Vagina (tissue), 2 donors: ENCODE measurements at places on chromosomes 1 and 21.
A peak's percentile ranks its signal among the peaks of the same experiment; 100 is the strongest.

- DNase-seq: no peak
Measured at GRCh38 chr1:87464022-87464490, 135.4 kb downstream of the LMO4 start.

GRCh38 chr1:5640845-5641244 lies 351.4 kb downstream of the NPHP4 start:
- no peak for DNase-seq

GRCh38 chr1:163928651-163929050 lies 606.9 kb downstream of the NUF2 start:
- DNase-seq: no peak

GRCh38 chr1:231985296-231986023 lies 358.9 kb downstream of the DISC1 start:
- no peak for DNase-seq

DNA sequence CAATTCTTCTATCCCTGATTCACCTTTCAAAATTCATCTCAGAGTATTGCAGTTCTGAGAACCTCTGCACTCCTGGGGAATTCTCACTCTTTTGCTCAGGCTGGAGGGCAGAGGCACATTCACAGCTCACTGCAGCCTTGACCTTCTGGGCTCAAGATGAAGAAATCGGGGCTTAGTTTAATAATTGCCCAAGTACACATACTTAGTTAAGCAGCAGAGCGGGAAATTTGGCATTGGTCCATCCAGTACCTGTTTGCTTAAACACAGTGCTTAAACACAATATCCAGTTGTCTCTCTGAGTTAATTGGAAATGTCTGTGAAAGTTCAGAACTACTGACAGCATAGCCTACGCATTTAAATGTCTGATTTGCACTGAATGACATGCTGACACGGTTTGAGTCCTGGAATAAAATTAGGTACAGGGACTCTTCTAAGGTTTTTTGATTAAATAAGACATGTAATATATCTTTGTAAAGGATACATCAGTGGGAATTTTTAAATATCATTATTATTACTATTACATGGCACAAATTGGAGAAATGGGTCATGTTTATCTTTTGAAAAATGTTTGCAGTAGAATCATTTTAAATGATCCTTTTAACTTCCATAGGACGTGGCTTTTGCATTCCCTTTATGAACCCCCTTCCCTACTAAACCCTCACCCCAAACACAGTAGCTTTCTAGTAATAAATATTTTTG lies 337.4 kb downstream of the SRGAP2C start:
- no peak for DNase-seq

DNA sequence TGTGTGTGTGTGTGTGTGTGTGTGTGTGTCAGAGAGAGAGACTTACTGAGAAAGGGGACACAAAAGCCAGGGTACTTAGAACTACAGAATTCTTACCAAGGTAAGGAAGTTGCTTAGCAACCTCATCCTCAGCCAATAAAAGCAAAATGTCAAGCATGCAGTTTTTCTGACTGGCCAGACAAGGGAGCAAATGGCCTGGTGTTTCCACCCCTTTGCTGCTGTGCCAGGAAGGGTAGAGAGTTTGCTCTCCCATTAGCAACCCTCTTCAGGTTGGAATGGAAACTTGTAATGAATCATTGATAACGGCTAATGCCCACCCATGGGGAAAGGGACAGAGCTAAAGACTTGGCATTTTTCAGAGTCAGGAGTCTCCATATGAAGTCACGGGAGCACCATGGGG lies 10.6 kb downstream of the RXRG start:
- DNase-seq: peak; percentile 20

DNA sequence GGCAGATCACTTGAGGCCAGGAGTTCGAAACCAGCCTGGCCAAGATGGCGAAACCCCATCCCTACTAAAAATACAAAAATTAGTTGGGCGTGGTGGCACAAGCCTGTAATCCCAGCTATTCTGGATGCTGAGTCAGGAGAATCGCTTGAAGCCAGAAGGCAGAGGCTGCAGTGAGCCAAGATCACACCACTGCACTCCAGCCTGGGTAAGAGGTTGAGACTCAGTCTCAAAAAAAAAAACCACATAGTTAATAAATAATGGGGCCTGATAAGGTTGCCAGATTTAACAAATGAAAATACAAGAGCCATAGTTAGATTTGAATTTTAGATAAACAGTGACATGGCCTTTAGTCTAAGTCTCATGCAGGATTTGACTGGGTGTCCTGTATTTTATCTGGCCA lies 175.7 kb downstream of the ZZZ3 start:
- no peak for DNase-seq

DNA sequence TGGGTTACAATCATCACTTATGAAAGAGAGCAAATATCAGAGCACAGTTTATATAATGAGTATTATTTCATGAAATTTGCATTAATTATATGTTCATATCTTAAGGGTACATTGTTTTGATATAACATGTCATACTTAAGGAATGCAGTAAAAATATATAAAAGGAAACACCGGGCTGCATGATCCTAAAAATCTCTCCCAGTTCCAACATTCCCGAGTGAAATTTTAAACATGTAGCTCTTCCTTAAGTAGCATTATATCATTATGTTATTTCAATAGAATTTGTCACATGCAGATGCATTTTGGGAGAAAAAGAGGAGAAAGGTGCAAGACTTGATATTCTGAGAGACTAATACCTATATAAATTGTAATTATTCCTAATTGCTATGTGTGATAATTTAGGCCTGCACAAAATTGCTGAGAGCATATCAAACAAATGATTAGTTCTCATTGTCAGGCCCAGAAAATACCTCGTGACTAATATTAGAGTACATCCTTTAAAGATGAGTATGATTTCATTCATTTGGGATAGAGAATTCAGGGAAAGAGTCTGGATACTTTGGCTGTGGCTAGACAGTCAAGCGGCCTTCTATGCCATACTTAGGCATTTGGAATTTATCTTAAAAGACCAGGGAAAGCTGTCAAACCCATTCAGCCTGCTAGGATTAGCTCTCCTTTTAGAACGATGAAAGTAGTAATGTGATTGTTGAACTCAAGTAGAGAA lies 86.8 kb downstream of the ADGRL2 start:
- DNase-seq: no peak

- peak; percentile 97 for DNase-seq
Measured at GRCh38 chr1:12518931-12519692, 98.9 kb downstream of the DHRS3 start.

DNA sequence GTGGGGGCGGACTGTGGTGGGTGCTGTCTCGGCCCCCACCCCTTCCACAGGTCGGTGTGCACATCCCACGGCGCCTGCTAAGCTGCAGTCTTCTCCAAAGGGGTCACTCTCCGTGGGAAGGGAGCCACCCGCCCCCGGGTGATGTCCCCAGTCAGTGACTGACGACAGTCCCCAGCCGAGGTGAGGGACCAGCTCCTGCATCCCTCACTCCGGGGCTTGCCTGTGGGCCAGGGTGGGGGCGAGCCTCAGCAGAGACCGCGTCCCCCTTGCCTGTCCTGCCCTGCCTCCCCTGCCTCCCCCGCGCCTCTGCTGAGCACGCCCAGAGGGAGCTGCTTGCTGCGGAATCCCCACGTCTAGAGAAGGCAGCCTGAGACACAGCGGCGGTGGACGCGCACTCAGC lies 35.9 kb upstream of the PDE9A start:
- DNase-seq: no peak

DNA sequence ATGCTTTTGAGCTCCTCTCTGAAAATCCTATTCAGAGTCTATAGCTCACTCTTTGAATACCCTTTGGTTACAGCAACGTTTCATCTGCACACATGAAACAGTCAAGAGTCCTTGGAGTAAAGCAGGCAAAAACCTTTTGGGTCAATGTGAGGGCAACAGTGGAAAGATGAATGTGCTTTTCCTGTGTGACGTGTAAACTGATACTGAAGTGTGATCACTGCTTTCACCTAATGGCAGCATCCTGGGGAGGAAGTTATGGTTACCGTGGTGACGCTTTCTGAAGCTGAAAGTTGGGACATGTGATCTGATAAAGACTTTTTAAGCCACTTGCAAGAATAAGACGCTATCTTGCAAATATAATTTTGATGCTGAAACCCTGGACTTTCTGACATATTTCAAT lies 160.0 kb downstream of the SEC16B start:
- no peak for DNase-seq

DNA sequence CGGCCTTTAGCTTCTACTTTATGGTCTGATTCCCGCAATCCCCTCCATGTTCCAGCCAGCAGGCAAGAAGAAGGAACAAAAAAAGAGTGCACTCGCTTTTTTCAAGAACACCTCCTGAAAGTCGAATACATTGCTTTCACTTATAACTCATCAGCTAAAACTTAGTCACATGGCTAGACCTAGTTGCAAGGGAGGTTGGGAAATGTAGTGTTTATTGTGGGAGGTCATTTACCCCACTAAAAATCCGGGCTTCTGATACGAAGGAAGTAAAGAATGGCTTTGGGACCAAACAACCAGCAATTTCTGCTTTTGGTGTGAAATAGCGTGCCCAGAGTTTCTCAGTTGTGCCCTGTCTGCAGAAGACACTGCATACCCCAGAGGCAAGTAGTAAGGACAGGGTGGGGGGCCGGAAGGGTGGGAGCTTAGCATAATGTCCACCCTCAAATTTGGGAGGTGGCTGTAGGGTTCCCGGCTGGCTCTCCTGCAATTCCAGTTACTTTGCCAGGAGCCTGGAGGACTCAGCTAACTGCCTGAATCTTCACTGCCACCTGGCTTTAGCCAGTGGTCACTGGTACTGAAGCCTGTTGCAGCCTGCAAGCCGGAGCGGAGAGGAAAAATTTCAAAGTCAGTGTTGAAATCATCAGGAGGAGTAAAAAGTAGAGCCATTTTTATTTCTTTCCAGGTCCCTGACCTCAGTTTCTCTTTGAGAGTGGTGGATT lies 57.7 kb upstream of the F3 start:
- no peak for DNase-seq

GRCh38 chr1:84152649-84153056 lies 8.6 kb downstream of the PRKACB start:
- DNase-seq: no peak

DNA sequence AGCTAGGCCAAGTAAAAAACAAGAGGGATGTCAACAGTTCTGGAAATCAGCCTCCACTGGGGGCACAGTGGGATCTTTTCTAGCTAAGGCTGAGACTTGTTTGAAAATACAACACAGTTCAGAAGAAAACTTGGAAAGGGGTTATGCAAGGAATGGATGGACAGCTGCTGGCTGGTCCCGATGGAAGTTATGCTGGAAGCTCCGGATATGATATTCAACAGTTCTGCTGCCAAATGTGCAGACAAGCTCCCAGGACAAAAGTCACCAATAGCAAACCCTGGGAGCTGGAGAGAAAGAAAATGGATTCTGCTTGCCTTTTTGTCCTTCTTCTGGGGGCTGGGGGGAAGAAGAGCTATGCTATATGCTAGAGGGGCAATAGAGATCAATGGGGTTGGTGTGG lies 14.3 kb downstream of the LMX1A start:
- DNase-seq: no peak

DNA sequence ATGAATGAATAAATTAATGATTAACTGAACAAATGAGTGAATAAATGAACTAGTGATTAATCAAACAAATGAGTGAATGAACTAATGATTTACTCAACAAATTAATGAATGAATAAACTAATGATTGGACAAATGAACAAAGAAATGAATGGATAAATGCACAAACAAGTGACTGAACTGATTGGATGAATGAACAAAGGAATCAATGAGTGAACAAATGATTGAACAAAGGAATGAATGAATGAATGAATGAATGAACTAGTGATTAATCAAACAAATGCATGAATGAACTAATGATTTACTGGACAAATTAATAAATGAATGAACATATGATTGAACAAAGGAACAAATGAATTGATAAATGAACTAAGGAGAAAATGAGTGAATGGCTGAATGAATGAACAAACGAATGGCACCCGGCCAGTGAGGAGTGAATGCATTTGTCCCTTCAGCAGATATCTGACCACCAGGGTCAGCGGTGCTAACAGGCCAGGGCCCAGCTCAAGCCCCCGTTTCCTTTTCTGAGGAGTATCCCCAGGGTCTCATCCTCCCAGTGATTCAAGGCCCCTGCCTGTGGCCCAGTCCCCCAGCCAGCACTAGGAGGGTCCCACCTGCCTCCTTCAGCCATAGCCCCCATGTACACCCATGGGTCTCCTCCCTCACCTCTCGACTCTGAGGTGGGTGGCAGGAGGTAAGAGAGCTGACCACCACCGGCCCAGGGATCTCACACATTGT lies 49.9 kb downstream of the WNT9A start:
- no peak for DNase-seq

DNA sequence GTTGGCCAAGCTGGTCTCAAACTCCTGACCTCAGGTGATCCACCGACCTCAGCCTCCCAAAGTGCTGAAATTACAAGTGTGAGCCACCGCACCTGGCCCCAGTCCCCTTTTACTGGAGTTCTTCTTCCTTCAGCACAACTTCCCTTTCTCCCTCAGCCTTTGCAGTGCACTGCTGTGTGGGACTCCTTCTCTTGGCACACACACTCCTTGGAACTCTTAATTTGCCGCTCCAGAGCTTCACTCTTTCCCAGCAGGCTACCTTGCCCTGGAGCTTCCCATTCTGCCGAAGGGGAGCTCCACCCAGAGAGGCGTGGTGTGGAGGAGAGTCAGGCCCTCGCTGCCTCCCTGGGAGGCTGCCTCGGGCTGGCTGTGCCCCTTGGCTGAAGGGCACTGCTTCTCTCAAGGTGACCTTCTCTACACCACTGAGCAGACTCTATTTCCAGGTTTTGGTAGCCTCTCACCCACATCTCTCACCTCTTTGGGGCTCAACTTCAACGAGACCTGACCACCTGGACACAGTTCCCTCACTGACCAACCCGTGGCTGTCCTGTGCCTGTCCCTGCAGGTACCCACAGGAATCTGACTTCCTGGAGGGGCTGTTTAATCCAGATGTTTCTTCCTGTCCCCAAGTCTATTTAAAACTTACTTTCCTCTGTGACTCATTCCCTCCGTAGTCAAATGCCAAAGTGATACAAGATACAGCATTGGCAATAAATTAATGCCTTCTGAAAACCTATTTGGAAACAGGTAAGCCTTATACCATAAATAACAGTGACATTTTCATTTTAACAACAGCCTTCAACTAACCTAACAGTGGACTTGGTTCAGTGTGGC lies 227.3 kb upstream of the KIAA0040 start:
- DNase-seq: no peak

GRCh38 chr1:72636631-72637030 lies 354.3 kb upstream of the NEGR1 start:
- DNase-seq: no peak
